NCI-H69 (cell line): ENCODE measurements at places on chromosomes 11 and 22.

DNA sequence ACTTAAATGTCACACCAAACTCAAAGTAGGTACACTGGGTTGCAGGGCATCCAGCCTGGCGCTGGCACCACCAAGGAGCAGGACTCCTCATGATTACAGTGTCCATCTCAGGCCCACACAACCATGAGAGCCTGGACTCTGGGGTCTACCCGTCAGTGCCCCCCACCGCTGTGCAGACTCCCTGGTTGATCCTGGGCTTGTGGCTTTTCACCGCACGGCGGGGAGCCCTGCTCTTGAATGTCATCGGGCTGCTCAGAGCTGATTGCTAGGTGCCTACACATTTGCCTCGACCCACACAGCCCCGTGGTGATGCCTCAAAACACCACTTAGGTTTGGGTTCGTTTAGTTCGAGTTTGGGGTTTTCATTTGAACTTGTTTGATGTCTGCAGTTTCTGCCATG, 63.0 kb downstream of the WNT11 start:
- DNase-seq: no peak

DNA sequence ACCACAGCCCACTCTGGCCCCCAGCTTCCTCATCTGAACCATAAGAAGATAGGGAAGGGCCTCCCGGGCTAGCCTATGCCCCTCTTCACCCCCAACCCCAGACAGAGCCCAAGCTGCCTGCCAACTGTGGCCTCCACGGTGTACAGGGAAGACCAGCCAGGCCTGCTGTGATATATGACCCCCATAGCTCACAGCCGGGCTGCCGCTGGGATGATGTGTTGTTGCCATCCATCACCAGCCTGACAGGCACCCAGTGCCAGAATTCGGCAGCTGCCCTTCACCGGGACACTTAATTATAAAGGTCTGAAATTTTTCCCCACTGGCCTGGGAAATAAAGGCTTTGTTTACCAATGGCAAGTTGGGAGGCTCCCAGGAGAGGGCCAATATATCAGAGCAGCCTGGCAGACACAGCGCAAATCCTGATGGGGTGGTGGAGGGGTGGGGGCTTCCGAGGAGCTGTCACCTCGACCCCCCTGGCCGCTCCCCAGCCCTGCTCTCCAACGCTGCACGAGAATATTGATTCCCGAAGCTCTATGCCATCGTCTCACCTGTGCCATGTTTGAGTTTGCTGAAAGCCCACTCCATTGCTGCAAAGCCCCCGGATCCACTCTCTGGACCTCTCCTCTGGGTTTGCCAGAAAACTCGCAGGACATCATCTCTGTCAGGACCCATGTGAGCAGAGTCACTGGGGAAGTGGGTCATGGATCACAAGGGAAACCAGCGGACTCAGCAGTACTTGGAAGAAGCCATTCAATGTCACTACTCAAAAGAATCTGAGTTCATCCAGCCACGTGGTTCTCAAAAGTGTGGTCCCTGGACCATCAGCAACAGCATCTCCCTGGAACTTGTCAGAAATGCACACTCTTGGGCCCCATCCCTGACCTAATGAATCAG, 296.9 kb downstream of the MN1 start:
- DNase-seq: peak; percentile 25

GRCh38 chr11:119759324-119759723, 30.3 kb upstream of the NECTIN1 start:
- peak; percentile 77 for DNase-seq

DNA sequence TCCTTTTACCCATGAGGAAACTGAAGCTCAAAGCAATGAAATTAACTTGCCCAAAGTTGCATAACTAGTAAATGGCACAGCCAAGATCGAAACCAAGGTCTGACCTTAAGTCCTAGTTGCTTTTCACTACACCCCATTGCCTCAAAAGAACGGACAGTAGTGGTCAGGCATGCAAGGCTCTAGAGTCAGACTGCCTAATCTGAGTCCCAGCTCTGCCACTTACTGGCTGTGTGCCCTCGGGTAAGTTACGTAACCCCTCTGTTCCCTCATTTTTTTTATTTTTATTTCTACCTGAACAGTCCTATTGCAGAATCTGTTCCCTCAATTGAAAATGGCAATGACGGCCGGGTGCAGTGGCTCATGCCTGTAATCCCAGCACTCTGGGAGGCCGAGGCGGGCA, 9.6 kb downstream of the CYB561A3 start:
- no peak for DNase-seq

- DNase-seq: peak; percentile 74
Measured at GRCh38 chr22:49512487-49513165, 315.0 kb downstream of the BRD1 start.

GRCh38 chr11:125373426-125374391, 122.4 kb downstream of the FEZ1 start:
- no peak for DNase-seq

GRCh38 chr11:75490221-75491181, 35.2 kb downstream of the GDPD5 start:
- DNase-seq: no peak

DNA sequence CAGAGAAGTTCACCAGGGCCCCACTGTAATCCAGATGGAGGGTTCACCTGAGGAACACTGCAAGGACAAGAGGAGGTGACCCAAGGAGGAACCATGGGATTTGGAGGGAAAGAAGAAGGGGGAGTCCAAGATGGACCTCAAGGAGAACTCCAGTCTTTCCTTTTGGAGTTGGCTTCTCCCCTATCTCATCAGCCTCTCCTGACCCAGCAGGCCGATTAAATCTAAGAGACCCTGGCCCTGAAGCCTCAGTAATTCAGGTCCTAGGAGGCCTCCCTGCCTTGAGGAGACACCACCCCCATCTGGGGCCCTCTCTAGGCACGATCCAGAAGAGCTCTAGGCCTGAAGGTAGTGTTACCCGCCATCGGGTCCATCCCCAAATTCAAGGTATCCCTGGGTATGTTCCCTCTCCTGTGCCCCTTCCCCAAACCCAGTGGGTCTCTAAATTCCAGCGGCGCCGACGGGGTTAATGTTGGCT, 15.1 kb upstream of the DGKZ start:
- DNase-seq: no peak

GRCh38 chr11:65879617-65880016, at the start of gene CTSW:
Gene CTSW (plus strand): TSS chr11:65879837. CDS start chr11:65879855, 18 bp downstream.
- DNase-seq: no peak

- DNase-seq: peak; percentile 53
Measured at GRCh38 chr11:72897506-72897905, 83.3 kb downstream of the ATG16L2 start.

DNA sequence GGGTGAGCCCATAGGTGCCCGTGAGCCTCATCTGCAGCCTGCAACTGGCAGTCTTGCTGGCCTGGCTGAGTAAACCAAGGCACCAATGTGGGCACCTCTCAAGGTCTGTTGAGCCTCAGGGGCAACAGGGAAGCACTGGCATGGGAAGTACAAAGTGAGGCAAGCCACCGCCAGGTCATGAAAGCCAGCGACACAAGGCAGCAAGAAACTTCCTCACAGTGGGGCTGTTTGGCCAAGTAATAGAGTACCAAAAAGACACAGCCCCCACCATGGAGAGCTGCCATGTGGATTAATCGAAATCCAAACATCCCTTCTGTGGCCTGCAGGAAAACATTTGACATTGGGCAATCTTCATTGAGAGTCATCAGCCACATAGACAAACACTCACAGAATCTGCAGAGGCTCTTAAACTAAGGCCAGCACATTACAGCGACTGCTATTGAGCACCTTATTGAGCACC, 43.6 kb upstream of the FIBIN start:
- DNase-seq: no peak

DNA sequence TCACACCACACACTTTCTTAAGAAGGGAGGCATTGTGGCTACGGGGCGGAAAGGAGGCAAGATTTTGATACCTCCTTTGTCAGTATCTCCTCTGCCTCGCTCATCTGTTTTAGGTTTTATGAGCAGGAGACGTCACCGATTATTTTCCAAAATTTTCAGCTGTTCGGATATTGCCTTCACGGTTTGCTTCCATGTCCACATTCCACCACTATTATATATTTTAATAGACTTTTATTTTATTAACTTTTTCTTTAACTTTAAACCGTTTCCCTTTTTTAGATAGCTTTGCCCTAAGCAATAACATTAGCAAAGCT, 33.7 kb upstream of the CREB3L1 start:
- DNase-seq: no peak

DNA sequence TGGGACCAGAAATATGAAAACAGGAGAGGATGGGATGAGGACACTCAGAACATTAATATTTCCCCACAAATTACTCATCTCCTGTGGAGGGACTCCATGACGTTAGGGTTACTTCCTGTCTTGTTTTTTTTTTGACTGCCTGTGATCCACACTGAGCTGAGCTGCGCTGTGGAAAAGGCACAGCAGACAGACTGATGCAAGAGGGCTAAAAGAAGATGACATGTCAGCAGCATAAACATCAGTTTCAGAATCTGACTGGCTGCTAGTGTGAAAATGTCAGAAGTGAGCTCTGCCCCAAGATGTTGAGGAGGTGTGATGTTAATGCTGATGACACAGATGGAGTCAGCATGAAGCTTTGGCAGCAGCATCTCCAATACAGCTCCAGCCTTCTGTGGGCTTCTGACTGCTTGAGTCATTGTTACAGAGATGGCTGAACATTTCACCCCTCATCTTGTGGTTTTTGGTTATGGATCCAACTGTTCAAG, 286.8 kb downstream of the BLID start:
- peak; percentile 26 for DNase-seq

DNA sequence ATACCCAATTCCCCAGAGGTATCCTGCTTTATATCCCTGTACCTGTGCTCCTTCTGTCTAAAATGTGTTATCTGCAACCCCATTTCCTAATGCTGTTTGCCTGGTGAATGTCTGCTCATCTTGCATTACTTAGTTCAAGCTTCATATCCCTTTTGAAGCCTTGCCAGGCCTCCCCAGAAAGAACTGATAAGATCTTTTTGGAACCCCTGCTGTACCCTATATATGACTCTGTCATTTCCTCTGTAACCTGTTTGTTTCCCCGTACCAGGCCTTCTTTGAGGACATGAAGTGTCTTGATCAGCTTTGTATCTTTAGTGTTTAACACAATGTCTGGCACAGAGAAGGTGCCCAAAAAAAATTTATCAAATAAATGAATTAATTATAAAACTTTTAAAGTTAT, 77.6 kb downstream of the LIF start:
- DNase-seq: no peak
